ENCODE measurements at places on chromosomes 11 and 22.

DNA sequence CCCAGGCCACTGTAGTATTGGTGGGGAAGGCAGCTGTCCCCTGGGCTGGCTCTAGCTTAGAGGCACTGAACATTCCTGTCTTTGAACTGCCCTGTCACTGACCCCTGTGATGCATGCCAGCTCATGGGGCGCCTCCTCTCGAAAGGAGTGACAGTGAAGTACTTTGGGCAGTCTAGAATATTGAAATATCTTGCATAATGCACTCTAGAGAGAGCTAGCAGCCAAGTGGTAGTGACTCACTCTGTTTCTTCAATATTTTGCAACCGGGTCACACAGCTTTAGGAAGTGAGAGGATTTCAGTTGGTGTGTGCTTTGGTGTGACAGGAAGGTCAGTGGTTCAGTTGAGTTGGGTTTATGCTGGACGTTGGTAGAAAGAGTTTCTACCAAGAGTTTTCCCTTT lies 35.5 kb upstream of the ST14 start:
- DNase-seq, result no peak

DNA sequence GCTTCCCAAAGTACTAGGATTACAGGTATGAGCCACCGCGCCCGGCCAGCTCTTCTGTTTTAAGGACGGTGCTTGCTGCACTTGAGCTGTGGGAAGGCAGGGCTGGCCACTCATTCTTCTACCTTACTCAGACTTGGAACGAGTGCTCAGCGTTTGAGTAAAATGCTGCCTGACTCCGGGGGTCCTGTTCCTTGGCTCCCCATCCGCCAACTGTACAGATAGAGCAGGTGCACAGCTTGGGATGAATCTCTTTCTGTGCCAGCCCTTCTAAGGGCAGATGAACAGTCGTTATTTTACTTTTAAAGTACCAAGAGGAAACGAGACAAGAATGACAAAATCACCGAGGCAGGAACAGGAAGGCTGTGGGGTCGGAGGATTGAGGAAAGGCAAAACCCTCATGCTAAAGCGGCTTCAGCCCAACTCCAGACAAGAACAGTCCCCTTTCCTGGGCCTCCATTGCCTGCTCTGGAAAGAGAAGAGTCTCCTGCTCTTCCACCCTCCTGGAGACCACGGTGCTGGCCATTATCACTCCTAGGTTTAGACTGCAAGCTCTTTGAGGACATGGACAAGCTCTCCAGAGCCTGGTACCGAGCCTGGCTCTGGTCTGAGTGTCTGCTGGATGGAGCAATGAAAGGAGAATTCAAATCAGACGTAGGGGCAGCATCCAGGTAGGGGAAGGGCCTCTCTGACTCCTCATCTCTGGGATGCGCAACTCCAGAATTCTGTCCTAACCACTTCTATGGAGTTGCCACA lies 1.1 kb upstream of the SUN2 start:
- no peak for DNase-seq

DNA sequence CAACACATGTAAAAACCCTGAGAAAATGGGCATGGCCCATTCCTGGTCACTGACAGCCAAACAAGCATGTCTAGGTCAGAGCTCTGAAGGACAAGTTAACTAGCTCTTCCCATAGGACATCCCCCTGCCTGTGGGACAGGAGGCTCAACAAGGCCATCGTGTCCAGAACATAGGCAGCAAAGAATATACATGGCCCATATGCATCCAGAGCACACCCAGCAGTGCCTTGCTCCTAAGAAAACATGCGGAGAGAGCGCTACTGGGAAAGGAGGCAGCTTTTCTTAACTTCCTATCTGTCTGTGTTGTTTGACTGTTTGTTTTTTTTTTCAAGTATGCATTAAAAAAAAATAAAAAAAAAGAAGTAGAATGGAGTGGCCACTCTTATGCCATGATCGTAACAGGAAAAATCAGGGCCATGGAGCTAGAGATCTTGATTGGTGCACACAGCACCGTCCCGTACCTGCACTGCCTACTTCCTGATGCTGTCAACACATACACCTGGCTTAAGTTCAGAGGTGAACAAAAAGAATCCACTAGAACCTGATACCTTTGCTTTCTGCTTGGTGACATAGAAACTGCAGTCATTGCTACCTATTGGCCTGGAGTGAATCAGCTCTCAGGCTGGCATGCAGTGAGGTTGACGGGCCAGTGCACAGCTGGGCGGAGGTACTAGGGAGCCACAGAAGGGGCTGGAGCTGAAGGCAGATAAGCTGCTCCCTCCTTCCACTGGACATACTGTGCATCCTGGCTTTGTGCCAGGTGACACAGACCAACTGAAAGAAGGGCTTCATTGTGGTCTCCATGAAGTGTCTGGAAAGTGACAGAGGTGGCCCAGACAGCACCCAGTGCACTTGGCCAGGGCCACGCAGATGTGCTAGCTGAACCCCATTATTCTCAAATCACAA lies 11.9 kb downstream of the UFD1 start:
- DNase-seq, result peak; percentile 28

DNA sequence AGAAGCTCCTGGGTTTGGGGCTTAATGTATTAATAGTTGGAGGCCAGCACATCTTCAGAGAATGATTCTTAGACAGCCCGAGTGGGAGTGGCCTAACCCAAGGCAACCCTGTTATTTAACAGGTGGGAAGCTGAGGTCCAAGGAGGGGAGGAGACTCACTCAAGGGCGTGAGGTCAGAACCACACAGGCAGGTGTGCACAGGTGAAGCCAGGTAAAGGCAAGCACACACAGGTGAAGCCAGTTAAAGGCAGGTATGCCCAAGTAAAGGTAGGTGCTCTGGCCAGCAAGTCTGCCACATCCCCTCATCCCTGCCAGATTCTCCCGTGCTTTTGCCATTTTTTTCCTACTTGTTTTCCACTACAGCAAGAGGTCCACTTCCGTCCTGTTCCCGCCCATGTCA lies 2.9 kb upstream of the SHANK2 start:
- no peak for DNase-seq

DNA sequence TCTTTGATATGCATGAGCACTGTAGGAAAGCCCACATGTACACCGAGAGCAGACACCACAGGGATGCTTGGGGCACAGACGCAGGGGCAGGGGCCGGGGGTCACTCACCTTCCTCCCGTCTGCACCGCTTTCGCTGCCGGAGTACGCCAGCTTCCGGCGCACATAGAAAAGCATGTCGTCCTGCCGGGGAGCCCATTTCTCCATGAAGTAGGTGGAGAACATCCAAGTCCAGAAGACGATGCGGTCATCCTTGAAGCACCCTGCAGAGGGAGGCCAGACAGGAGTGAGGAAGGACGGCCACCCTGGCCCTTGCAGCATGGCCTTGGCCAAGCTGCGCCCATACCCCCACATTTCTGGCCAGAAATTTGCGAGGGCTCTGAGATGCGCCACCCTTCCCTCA lies 28.8 kb downstream of the KIAA0930 start:
- no peak for DNase-seq

DNA sequence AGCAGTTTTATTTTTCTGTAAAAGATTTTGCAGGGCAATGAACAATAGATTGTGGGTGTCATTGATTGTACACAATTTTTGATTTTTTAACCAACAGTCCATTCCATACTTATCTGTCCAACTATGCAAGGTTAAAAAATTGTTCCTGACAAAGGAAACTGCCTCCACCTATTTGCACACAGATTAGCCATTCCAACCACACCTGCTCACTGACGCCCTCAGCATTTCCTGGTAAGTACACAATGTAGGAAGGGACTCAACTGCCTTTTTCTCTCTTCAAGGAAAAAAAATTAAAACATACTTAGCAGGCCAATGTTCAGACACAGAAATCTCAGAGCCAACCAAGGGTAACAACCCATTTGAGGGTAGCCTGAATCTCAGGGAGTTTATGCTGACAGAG lies 4.3 kb upstream of the FUT4 start:
- DNase-seq, result no peak

DNA sequence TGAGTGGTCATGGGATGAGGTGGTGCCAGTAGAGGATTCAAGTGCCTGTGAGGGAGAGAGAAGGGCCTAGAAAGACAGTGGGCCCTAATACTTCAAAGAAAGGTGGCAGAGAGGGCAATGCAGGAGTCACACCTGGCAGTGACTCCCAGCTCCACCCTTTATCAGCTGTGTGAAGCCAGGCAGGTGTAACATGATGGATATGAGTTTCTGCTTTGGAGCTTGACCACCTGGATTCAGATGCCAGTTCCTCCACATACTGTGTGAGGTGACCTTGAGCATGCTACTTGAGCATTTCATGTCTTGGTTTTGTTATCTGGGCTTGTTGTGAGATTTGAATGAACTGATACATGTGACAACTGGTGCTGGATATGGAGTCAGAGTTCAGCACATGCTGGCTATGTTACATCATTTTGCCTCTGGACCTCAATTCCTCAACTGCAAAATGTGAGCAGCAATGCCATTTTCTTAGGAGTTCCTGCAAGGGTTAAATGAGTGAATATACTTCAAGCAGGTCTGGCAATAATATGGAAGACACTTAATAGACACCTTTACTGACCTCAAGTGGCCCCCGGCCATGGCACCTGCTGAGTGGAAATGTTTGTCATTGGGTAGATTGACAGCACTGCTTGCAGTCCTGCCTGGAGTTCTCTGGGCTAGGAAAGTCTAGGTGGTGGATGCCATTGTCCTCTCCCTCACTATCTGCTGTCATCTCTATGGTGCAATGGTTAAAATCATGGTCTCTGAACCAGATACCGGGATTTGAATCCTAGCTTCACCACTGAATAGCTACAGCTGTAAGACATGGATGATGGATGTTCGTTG lies 83.3 kb downstream of the MICAL2 start:
- DNase-seq, result no peak

- no peak for DNase-seq
Observed at GRCh38 chr22:39664485-39665200, 94.1 kb downstream of the CACNA1I start.

- DNase-seq, result no peak
Observed at GRCh38 chr22:22068025-22068424, 85.4 kb upstream of the TOP3B start.

- DNase-seq, result no peak
Observed at GRCh38 chr11:61711037-61711436, 30.8 kb downstream of the DAGLA start.

DNA sequence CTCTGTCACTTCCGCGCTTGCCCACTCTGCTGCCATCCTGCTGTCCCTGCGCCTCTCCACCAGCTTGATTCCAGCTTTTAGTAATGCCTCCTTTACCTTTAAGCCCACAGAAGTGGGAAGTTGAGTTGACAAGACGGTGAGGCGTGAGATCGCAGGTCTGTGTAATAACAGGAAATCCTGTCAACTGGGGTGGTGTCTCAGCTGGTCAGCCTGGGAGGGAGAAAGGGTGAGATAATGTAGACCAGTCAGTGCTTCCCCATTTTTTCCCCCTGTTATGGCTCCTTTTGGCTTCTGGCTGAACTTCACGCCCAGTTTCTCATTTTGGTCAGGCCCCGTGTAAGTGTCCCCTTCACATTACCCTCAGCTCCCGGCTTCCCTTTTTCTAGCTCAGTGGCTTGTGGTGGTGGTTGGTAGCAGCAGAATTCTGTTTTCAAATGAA lies 98.9 kb downstream of the TRAF6 start:
- DNase-seq, result no peak

DNA sequence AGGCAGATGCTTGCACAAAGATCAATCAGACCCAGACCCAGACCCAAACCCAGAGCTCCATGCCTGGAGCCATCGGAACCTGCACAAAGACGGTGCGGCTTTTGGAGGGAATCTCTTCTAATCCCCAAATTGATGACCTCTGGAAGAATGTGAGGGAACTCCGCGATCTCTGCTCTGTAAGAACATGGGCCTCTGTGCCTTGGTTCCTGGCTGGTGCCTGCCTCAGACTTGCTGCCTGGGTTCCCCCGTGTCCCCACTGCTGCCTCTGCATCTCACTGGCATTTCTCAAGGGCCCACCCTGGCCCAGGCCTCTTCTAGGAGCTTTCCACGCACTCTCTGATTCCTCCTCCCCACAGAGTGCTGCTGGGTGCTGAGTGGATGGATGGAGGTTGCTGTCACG lies 1044.4 kb downstream of the TBC1D22A start:
- DNase-seq, result no peak

DNA sequence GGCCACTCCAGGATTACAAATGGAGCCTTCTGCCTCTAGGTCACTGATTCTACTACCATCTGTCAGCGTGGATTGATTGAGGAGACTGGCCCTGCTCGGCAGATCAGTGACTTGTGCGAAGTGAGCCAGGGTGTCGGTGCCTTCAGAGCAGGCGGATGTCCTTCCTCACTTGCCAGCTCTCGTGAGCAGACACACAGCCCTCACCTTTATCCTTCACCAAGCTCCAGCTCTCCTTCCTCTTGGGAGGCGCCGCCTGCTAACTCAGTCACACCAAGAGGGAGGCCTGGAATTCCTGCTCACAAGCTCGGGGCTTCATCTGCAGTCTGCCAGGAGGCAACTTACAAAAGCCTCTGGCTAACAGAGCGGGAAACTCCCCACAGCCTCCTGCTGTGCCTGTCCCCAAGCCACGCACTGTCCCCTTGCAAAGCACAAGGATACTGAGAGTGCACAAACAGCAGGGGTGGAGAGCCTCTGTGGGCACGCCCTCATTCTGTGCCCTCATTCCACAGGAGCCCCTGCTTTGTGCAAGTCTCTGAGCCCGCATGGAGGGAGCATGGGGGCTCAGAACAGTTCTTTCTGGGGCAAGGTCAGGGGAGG lies 3.5 kb upstream of the TCF20 start:
- no peak for DNase-seq

DNA sequence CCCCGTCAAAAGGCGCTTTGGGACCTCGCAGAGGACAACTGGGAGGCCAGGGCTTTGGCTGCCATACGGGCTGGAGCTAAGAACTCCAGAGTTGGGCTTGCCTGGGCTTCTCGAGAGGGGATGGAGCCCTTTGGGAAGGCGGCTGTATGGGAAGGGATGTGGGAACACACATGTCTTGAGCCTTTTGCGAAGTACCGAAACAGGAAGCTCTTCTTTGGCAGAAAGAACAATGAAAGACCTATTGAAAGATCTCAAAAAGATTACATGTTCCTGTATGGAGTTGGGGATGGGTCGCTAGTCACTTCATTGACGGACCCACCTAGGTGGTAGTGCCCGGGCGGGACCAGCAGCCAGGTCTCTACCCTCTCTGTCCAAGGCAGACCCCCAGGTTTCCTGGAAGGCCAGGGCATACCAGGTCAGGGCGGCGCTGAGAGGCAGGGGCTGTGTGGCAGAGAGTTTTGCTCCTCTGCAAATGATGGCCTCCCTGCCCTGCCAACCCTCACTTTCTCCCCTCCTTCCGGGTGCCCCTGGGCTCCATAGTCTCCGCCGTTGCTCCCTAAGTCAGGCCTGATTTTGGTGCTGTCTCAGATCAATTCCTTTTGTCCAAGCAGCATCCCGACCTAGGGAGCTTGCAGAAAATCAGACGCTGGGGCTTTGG lies 1.0 kb downstream of the ST14 start:
- no peak for DNase-seq

- DNase-seq, result no peak
Observed at GRCh38 chr11:47711225-47711624, 3.9 kb downstream of the AGBL2 start.

DNA sequence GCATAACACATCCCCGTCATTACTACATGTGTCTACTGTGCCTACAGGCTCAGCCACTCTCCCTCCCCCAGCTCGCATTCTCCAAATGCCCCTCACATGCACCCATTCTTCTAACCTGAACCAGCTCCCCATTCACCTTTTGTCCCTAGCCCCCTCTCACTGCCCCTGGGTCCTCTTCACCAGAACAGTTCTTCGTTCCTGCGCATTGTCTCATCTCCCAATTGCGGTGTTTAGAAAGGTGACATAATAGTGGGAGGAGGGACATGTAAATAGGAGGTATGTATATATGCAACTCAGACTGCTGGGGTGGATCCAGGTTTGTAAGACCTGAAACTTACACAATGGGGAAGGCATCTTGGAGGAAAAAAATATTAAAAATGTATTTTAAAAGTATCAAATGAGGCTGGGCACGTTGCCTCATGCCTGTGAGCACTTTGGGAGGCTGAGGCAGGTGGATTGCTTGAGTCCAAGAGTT lies 4.7 kb upstream of the VSIG2 start:
- no peak for DNase-seq

Data from NCI-H2029 (cell line).